Glutamatergic neuron (in vitro differentiated cells): ENCODE measurements at places on chromosomes 5 and 9. TPM values are rescaled to one million over a fixed set of nuclear protein-coding genes. Genes with fewer than 3 reads are reported as not detected.

The RORB gene
- total RNA-seq: 2.2 TPM

The MLANA gene
- total RNA-seq: not detected

The CARTPT gene
- total RNA-seq: not detected

The WDR41 gene
- 49.3 TPM for total RNA-seq

DNA sequence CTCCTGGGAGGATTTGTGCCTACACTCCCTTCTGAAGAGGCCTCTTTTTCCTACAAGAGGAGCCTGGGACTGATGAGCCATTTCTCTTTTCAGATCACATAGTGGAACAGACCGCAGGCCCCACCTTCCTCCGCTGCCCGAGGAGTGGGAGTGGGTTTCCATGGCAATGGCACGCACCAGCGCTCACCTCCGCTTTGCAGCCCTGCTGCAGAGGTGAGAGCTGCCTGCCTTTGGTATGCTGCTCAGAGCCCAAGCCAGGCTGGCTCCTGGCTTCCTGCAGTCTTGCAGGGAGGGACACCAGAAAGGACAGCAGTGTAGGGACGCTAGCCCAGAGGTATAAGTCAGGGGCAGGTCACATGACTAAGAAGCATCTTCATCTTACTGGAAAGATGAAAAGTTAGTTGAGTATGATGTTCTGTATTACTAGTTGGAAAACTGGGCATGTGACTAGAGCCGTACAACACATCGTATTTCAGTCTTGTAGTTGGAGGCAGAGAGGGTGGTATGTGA is 12.4 kb downstream of the PTTG1 start:
- peak; percentile 43 for DNase-seq
- peaks cover 7% of the 10 kb centered on the region for H3K4me1 ChIP-seq
- H3K27ac ChIP-seq: no peak overlapping the region
- H3K36me3 ChIP-seq: no peaks in the 10 kb centered on the region

DNA sequence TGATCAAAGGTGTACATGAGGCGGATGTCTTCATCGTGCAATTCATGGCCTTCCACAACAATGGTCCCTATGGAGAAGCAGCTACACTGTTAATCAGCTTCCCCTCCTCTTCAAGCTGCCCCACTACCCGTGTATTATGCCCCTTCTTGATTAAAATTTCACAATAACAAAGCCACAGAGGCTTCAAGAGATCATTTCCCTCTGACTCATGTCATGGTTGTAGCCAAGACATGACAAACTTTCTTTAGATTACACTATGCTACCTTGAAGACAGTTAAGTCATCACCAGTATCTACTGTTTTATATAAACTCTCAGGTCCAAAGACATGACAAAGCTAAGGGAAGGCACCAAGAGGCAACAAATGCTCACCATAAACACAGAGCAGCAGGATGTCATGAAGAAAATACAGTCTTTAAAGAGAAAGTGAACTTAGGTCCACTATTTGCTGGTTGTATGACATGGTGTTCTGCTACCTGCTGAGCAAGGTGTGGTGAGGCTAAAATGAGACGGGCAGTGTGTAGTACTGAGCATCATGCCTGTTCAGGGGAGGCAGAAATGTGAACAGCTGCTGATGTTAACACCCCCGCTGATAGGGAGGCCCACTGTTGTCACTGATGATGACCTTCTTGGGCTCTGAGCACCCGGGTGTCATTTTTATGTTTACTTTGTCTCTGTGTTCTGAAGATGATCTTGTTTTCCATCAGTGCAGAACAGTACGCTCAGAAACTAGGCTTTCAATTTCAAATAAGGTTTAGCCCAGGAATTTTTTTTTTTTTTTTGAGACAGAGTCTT is 48.3 kb downstream of the IARS1 start:
- H3K4me3 ChIP-seq: no peak overlapping the region
- no peaks in the 10 kb centered on the region for H3K36me3 ChIP-seq
- no peaks in the 10 kb centered on the region for H3K27me3 ChIP-seq
- no peaks in the 10 kb centered on the region for H3K4me1 ChIP-seq
- no peak overlapping the region for H3K27ac ChIP-seq

GRCh38 chr5:96227957-96228356 is 205.1 kb downstream of the PCSK1 start:
- H3K4me1 ChIP-seq: no peaks in the 10 kb centered on the region
- H3K27me3 ChIP-seq: no peaks in the 10 kb centered on the region
- no peak overlapping the region for H3K4me3 ChIP-seq

DNA sequence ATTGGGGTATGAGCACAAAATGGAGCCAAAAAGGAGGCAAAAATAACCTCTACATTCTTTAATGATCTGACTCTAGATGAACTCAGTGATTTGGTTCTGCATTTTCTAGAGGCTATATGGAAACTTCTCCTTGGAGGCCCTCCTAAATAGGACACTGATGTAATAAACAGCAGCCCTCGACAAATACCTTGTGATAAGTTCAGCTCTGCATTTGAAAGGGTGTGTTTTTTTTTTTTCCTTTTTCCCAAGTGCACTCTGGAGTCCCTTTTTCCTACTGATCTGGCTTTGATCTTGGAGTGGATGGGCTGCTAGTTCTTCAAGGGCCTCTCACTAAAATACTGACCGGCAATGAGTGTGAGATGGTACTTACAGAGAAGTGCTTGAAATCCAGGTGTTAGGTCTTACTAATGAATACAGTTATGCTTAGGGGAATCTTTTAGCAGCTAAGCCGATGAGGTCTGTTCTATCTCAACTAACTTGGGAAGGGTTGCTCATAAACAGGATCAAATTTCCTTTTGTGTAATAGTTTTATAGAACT is 161.7 kb downstream of the MAST4 start:
- H3K27me3 ChIP-seq: no peaks in the 10 kb centered on the region
- H3K27ac ChIP-seq: no peak overlapping the region
- no peak for DNase-seq
- no peaks in the 10 kb centered on the region for H3K36me3 ChIP-seq

DNA sequence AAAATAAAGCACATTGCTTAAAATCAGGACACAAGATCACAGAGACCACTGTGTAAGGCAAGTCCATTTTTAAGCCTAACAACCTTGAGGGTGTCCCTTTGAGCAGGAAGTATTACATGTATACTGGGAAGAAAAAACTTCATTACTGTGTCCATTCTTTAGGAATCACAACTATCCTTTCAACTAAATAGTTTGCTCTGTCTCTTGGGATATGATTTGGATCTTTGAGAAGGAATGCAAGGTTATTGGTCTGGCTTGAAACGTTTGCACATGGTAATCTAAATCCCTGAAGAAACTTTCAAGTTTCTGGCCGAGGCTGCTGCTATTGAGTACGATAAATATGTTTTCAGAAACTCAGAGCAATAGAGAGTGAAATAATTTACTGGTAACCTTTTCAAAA is 923.0 kb upstream of the SEMA6A start:
- no peak overlapping the region for H3K27ac ChIP-seq
- H3K36me3 ChIP-seq: no peaks in the 10 kb centered on the region

GRCh38 chr5:180433032-180433422 is 61.2 kb upstream of the CNOT6 start:
- no peaks in the 10 kb centered on the region for H3K36me3 ChIP-seq
- H3K4me1 ChIP-seq: no peaks in the 10 kb centered on the region
- DNase-seq: no peak
- no peak overlapping the region for H3K4me3 ChIP-seq
- no peaks in the 10 kb centered on the region for H3K27me3 ChIP-seq

DNA sequence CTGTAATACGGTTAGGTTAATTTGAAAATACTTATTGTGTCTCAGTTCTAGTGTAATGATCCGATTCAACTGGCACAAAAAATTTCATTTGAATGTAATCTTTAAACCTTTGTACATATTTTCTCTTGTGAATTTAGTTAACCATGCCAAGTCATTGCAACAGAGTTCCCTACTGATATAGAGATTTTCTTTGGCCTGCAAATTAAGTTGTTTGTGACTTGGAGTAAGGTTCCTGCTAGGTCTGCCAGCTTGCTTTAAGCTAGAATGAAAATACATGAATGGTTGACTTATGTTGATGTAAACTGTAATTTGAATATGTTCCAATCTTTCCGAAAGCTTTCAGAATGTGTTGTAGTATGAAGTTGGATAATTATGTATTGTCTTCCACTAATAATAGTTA is 1004.1 kb upstream of the EDIL3 start:
- H3K36me3 ChIP-seq: peaks cover 10% of the 10 kb centered on the region
- no peak overlapping the region for H3K27ac ChIP-seq
- DNase-seq: no peak
- no peaks in the 10 kb centered on the region for H3K27me3 ChIP-seq
- no peak overlapping the region for H3K4me3 ChIP-seq

GRCh38 chr5:113221294-113222176 is 213.3 kb downstream of the TSSK1B start:
- no peaks in the 10 kb centered on the region for H3K36me3 ChIP-seq
- peaks cover 2% of the 10 kb centered on the region for H3K27me3 ChIP-seq
- no peak overlapping the region for H3K27ac ChIP-seq
- H3K4me1 ChIP-seq: peaks cover 20% of the 10 kb centered on the region
- no peak for DNase-seq

- no peak for DNase-seq
- H3K4me3 ChIP-seq: no peak overlapping the region
- peaks cover 11% of the 10 kb centered on the region for H3K4me1 ChIP-seq
- H3K27ac ChIP-seq: no peak overlapping the region
- peaks cover 5% of the 10 kb centered on the region for H3K27me3 ChIP-seq
Measured at GRCh38 chr5:79107020-79107796, 4.4 kb upstream of the BHMT start.

DNA sequence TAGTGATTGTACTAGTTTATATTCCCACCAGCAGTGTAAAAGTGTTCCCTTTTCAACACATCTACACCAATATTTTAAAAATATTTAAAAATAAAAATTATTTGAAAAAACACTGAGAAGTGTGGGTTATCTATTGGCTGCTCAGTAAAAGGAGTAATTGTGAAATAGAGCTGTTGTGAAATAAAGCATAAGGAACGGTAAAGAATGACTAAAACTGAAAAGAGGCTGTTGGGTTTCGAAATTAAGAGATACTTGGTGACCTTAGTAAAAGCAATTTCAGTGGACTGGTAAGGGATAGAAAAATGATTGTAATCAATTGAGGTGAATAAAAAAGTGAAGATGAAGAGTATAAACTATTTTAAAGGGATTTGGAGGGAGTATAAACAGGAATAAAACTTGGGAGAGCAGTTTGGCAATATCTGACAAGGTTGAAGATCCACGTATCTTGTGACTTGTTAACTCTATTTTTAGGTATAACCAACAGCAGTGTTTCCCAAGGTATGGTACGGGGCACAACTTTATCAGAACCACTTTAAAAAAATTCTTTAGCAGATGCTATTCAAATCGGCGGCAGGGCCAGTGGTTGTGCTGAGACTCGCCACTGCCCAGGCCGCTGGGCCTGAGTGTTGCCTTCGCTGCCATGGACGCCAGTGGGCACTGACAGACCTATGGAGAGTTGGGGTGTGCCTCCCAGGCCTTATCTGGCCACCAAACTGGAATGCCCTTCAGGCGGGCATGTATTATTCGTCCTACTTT is 63.3 kb downstream of the TMEM38B start:
- H3K4me1 ChIP-seq: no peaks in the 10 kb centered on the region
- H3K36me3 ChIP-seq: peaks cover 15% of the 10 kb centered on the region
- H3K4me3 ChIP-seq: no peak overlapping the region
- no peaks in the 10 kb centered on the region for H3K27me3 ChIP-seq

GRCh38 chr9:93149361-93149760 is 15.3 kb upstream of the NINJ1 start:
- H3K27ac ChIP-seq: no peak overlapping the region
- H3K36me3 ChIP-seq: no peaks in the 10 kb centered on the region
- H3K4me3 ChIP-seq: no peak overlapping the region
- H3K27me3 ChIP-seq: no peaks in the 10 kb centered on the region
- DNase-seq: no peak
- peaks cover 3% of the 10 kb centered on the region for H3K4me1 ChIP-seq

- H3K27ac ChIP-seq: no peak overlapping the region
- H3K4me1 ChIP-seq: peaks cover 2% of the 10 kb centered on the region
- no peak overlapping the region for H3K4me3 ChIP-seq
- peaks cover 4% of the 10 kb centered on the region for H3K36me3 ChIP-seq
Measured at GRCh38 chr9:116998305-116998704, 311.2 kb downstream of the TRIM32 start.

- H3K27ac ChIP-seq: no peak overlapping the region
- DNase-seq: no peak
- no peaks in the 10 kb centered on the region for H3K36me3 ChIP-seq
- no peaks in the 10 kb centered on the region for H3K27me3 ChIP-seq
- H3K4me1 ChIP-seq: peaks cover 3% of the 10 kb centered on the region
Measured at GRCh38 chr5:160727296-160727997, 124.6 kb downstream of the ATP10B start.

DNA sequence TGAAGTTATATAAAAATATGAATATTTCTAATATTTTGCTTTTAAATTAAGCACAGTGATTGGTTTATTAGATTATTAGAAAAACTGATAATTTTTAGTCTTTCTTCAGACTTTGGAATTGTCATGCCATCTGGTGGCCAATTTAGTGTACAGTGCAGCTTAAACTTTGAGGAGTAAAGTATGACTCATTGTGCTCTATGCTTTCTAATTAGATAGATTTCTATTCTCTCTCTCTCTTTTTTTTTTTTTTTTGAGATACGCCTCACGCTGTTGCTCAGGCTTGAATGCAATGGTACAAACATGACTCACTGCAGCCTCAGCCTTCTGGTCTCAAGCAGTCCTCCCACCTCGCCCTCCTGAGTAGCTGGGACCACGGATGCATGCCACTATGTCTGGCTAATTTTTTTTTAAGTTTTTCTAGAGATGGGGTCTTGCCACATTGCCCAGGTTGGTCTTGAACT is 42.1 kb upstream of the GPR21 start:
- DNase-seq: no peak
- no peak overlapping the region for H3K27ac ChIP-seq
- no peak overlapping the region for H3K4me3 ChIP-seq
- no peaks in the 10 kb centered on the region for H3K27me3 ChIP-seq
- H3K4me1 ChIP-seq: no peaks in the 10 kb centered on the region
